ENCODE measurements at places on chromosomes 12 and 14.
A peak's percentile ranks its signal among the peaks of the same experiment; 100 is the strongest.

DNA sequence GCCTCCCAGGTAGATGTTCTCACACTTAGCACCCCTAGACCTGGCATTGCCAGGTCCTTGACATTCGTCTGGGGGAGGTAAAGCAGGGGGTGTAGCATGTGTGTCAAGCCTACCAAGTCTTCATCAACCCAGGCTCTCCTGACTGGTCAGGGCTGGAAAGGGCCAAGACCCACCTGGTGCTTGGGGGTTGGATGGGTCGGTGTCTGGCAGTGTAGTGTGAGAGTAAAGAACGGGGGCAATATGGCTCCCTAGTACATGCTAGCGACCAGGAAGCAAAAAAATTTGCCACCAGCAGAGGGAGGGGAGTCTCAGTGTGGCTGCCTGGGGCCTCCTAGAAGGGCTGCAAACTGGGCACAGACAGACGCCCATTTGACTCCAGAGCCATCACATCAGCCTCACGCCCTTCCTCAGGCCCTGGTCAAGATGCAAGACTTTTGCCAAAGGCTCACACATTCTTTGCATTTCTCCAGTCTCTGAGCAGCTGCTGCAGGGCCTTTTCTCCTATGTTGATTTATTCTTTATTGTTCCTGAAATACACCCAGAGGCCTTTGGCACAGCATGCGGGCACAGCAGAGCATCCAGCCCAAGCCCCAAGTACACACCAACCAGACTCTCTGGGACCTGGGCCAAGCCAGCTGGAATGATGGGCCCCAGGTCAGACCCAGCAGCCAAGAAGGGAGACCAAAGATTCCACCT lies 38.3 kb upstream of the PNMA1 start:
- peaks cover 3% of the 10 kb centered on the region for H3K36me3 ChIP-seq
- H3K4me1 ChIP-seq, result peaks cover 94% of the 10 kb centered on the region
- peak; percentile 61 for DNase-seq
- peak overlapping the region; percentile 90 for H3K27ac ChIP-seq
- H3K4me3 ChIP-seq, result no peak overlapping the region
- H3K27me3 ChIP-seq, result no peaks in the 10 kb centered on the region

- H3K4me3 ChIP-seq, result no peak overlapping the region
- no peaks in the 10 kb centered on the region for H3K4me1 ChIP-seq
- no peaks in the 10 kb centered on the region for H3K36me3 ChIP-seq
- no peak for DNase-seq
- no peaks in the 10 kb centered on the region for H3K27me3 ChIP-seq
Observed at GRCh38 chr14:32211068-32211404, 8.0 kb upstream of the RNU6-8 start.

- H3K36me3 ChIP-seq, result no peaks in the 10 kb centered on the region
- H3K4me3 ChIP-seq, result no peak overlapping the region
- DNase-seq, result no peak
- peaks cover 2% of the 10 kb centered on the region for H3K27me3 ChIP-seq
Observed at GRCh38 chr14:90849787-90850444, 33.7 kb upstream of the TTC7B start.

GRCh38 chr12:91191513-91192111 lies 9.0 kb upstream of the DCN start:
- no peak overlapping the region for H3K27ac ChIP-seq

GRCh38 chr12:14976658-14977057 lies 3.8 kb downstream of the PDE6H start:
- no peaks in the 10 kb centered on the region for H3K36me3 ChIP-seq
- peaks cover 30% of the 10 kb centered on the region for H3K4me1 ChIP-seq
- no peak overlapping the region for H3K4me3 ChIP-seq
- no peaks in the 10 kb centered on the region for H3K27me3 ChIP-seq
- no peak overlapping the region for H3K27ac ChIP-seq

DNA sequence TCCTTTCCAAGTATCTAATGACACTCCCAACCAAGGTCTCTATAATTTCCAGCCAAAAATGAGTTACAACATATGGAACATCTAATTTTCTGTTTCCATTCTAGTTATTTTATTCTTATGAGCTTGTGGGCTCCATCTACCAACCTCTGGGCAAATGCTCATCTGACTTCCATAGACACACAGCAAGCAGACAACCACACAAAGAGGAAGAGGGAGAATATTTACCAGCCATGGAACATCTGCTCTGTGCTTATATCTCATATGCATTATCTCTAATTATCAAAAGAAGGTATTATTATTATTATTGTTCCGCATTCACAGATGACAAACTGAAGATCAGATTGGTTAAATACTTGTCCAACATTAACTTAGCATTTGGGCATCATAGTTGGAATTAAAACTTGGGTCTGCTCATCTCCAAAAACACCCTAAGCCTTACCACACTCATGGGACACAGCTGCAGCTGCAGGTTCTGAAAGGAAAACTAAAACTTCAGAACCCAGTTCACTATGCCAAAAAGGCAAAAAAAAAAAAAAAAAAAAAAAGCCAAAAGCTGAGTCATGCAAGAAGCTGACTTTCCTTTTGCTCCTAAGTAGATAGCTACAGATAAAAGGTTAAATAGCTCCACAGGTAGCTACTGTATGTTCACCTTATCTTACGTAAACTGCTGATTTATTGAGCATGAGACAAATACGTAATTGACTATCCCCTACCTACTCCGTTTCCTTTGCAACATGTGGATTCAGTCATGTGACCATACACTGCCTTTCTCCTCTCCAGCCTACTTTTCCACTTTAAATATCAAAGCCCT lies 23.6 kb upstream of the TCL1B start:
- no peaks in the 10 kb centered on the region for H3K4me1 ChIP-seq
- DNase-seq, result no peak
- no peaks in the 10 kb centered on the region for H3K27me3 ChIP-seq
- no peaks in the 10 kb centered on the region for H3K36me3 ChIP-seq
- H3K4me3 ChIP-seq, result no peak overlapping the region

- no peak for DNase-seq
- H3K4me3 ChIP-seq, result no peak overlapping the region
- no peaks in the 10 kb centered on the region for H3K36me3 ChIP-seq
- H3K4me1 ChIP-seq, result no peaks in the 10 kb centered on the region
- H3K27ac ChIP-seq, result no peak overlapping the region
- no peaks in the 10 kb centered on the region for H3K27me3 ChIP-seq
Observed at GRCh38 chr12:93287149-93287548, 90.6 kb upstream of the NUDT4 start.

- H3K4me3 ChIP-seq, result no peak overlapping the region
- H3K27me3 ChIP-seq, result no peaks in the 10 kb centered on the region
- H3K4me1 ChIP-seq, result peaks cover 10% of the 10 kb centered on the region
- no peak for DNase-seq
Observed at GRCh38 chr14:92631098-92631497, 117.3 kb downstream of the LGMN start.

- DNase-seq, result no peak
- no peaks in the 10 kb centered on the region for H3K27me3 ChIP-seq
- H3K36me3 ChIP-seq, result no peaks in the 10 kb centered on the region
Observed at GRCh38 chr12:107105410-107105703, 12.0 kb upstream of the CRY1 start.

DNA sequence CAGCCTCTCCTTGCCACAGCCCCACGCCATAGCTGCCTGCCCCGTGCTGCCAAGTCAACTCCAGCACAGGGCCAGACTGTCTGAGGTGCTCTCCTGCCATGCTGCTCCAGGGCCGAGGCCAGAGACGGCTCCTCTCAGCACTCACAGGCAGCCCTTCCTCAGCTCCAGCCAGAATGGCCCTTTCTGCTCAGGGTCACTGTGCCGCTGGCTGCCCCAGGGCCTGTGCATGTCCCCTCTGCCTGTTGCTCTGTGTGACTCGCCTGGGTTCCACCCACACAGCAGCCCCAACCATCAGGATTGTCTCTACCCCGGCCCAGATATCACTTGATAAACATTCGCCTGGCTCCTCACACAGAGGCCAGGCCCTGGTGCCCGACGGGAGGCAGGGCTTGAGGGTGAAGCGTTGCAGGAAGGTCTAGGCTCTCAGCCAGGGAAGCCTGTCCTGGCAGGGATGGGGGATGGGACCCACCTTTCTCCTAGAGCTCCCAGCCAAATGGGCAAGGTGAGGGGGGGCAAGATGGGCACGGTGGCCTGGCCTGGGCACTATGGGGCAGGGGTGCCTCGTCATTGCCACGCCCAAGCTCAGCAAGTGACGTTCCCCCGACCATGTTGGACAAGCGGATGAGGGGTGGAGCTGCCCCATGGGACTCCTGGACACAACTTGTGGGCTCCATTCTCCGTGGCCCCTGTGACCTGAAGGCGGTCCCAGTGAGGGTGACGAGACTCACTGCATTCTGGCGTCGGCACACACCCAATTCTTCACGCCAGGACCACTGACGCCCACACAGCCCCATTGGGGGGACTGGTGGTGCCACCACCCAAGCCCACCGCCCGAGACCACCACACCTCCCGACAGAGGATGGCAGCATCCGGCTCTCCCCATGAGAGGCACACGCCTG lies 27.4 kb upstream of the BTBD6 start:
- no peak overlapping the region for H3K4me3 ChIP-seq
- no peaks in the 10 kb centered on the region for H3K4me1 ChIP-seq
- no peak for DNase-seq
- no peak overlapping the region for H3K27ac ChIP-seq
- peaks cover 70% of the 10 kb centered on the region for H3K36me3 ChIP-seq

DNA sequence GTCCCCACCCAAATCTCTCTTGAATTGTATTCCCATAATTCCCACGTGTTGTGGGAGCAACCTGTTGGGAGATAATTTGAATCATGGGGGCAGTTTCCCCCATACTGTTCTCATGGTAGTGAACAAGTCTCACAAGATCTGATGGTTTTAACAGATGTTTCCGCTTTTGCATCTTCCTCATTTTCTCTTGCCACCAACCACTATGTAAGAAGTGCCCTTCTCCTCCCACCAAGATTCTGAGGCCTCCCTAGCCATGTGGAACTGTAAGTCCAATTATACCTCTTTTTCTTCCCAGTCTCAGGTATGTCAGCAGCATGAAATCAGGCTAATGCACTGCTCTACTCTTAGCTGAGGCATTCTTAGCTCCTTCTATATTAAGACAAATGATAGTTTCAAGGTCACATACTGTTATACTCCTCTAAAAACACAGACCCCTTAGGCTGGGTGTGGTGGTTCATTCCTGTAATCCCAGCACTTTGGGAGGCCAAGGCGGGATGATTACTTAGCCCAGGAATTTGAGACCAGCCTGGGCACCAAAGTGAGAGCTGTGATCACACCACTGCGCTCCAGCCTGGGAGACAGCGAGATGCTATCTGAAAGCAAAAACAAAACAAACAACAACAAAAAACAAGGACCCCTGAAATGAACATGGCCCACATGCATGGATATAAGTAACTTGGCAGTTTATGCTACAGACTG lies 3.6 kb downstream of the SCAF11 start:
- no peak overlapping the region for H3K4me3 ChIP-seq
- DNase-seq, result no peak
- no peaks in the 10 kb centered on the region for H3K36me3 ChIP-seq
- peaks cover 14% of the 10 kb centered on the region for H3K4me1 ChIP-seq

- no peak overlapping the region for H3K27ac ChIP-seq
- DNase-seq, result no peak
- no peaks in the 10 kb centered on the region for H3K27me3 ChIP-seq
Observed at GRCh38 chr12:16285586-16285985, 8.1 kb upstream of the SLC15A5 start.

- no peak overlapping the region for H3K4me3 ChIP-seq
- no peak for DNase-seq
- H3K4me1 ChIP-seq, result no peaks in the 10 kb centered on the region
- no peak overlapping the region for H3K27ac ChIP-seq
- H3K36me3 ChIP-seq, result no peaks in the 10 kb centered on the region
Observed at GRCh38 chr12:75207338-75208083, 2.1 kb downstream of the KCNC2 start.

DNA sequence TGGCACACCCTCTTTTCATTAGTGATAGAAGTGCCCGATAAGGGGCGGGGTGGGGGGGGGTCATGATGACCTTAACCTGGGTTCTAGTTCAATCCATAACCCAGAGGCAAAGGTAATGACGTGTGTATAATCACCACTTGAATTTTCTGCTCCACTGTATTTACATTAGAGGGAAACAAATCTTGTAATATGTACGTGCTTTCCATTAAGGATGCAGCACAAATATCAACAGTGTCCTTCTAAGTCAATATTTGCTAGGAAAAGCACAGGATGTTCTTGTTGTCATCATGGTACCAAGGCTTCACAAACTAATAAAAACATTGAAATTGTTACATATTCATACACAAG lies 121.2 kb upstream of the SLC38A2 start:
- H3K27me3 ChIP-seq, result no peaks in the 10 kb centered on the region
- H3K36me3 ChIP-seq, result no peaks in the 10 kb centered on the region
- DNase-seq, result no peak
- no peak overlapping the region for H3K27ac ChIP-seq
- no peak overlapping the region for H3K4me3 ChIP-seq
- H3K4me1 ChIP-seq, result no peaks in the 10 kb centered on the region

GRCh38 chr12:71475280-71475679 lies 35.7 kb downstream of the LGR5 start:
- H3K4me1 ChIP-seq, result no peaks in the 10 kb centered on the region
- H3K27me3 ChIP-seq, result no peaks in the 10 kb centered on the region
- no peak for DNase-seq
- H3K36me3 ChIP-seq, result no peaks in the 10 kb centered on the region

GRCh38 chr12:46386877-46387629 lies 14.5 kb upstream of the SLC38A2 start:
- peak overlapping the region; percentile 26 for H3K4me3 ChIP-seq
- H3K27ac ChIP-seq, result no peak overlapping the region
- peaks cover 25% of the 10 kb centered on the region for H3K4me1 ChIP-seq

DNA sequence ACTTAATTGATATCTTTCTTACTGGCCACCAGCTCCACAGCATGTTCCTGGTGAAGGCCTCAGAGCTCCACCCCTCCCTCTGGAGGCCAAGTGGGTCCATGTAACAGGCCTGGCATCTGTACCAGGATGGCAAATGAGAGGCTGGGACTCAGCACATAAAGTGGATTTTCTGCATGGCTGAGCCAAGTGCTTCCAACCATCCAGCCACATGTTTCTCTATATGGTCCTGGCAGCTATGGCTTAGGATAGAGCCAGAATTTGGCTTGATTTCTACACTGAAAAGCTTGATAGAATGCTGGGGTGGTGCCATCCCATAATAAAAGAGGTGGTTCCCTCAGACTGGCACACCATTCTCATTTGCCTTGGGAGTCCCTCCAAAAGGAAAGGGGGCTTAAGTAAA lies 94.1 kb downstream of the PAX9 start:
- H3K27ac ChIP-seq, result no peak overlapping the region
- H3K4me3 ChIP-seq, result no peak overlapping the region
- H3K4me1 ChIP-seq, result no peaks in the 10 kb centered on the region
- DNase-seq, result no peak

- H3K27me3 ChIP-seq, result no peaks in the 10 kb centered on the region
- no peak for DNase-seq
- H3K4me1 ChIP-seq, result peaks cover 4% of the 10 kb centered on the region
- no peaks in the 10 kb centered on the region for H3K36me3 ChIP-seq
Observed at GRCh38 chr14:89308232-89308959, 108.6 kb downstream of the FOXN3 start.

- H3K27ac ChIP-seq, result no peak overlapping the region
- no peaks in the 10 kb centered on the region for H3K4me1 ChIP-seq
- no peaks in the 10 kb centered on the region for H3K27me3 ChIP-seq
- no peak for DNase-seq
- H3K36me3 ChIP-seq, result no peaks in the 10 kb centered on the region
Observed at GRCh38 chr14:77985211-77985615, 185.0 kb upstream of the NRXN3 start.

GRCh38 chr12:50981319-50982239 lies 29.2 kb downstream of the HIGD1C start:
- no peak for DNase-seq
- H3K27ac ChIP-seq, result no peak overlapping the region
- no peaks in the 10 kb centered on the region for H3K4me1 ChIP-seq
- H3K4me3 ChIP-seq, result no peak overlapping the region
- H3K36me3 ChIP-seq, result no peaks in the 10 kb centered on the region

- H3K36me3 ChIP-seq, result no peaks in the 10 kb centered on the region
- no peak overlapping the region for H3K27ac ChIP-seq
- DNase-seq, result no peak
Observed at GRCh38 chr14:58587271-58587670, 50.5 kb upstream of the DACT1 start.
